ENCODE measurements at places on chromosomes 4 and X. TPM values are rescaled to one million over a fixed set of nuclear protein-coding genes. Genes with fewer than 3 reads are reported as not detected.

IL1RAPL1 gene
- total RNA-seq, result 0.26 TPM

TEX11 gene
- not detected for total RNA-seq

PCDH7 gene
- total RNA-seq, result 232 TPM

FHDC1 gene
- 0.88 TPM for total RNA-seq

L1CAM gene
- 4.3 TPM for total RNA-seq

TCEAL6 gene
- total RNA-seq, result 0.55 TPM

ATP1B4 gene
- not detected for total RNA-seq

RS1 gene
- total RNA-seq, result not detected

NXF3 gene
- total RNA-seq, result 1.7 TPM

INTU gene
- 13.6 TPM for total RNA-seq

PNMA3 gene
- 0.57 TPM for total RNA-seq

CBLL2 gene
- not detected for total RNA-seq

RHOXF2B gene
- not detected for total RNA-seq

DNAAF6 gene
- not detected for total RNA-seq

CHRDL1 gene
- 38.6 TPM for total RNA-seq

MAGEA1 gene
- not detected for total RNA-seq

TSPAN5 gene
- total RNA-seq, result 8.6 TPM

TIMM17B gene
- 26.2 TPM for total RNA-seq

ZGRF1 gene
- 6.3 TPM for total RNA-seq

TKTL1 gene
- total RNA-seq, result 0.23 TPM

SHISA3 gene
- 2.1 TPM for total RNA-seq

MMAA gene
- total RNA-seq, result 10.2 TPM

GSPT2 gene
- 7.7 TPM for total RNA-seq

TLR7 gene
- 6.4 TPM for total RNA-seq

MAMLD1 gene
- total RNA-seq, result 7.9 TPM

ZNF280C gene
- total RNA-seq, result 5.0 TPM

CYP2U1 gene
- total RNA-seq, result 13.8 TPM

RBM46 gene
- total RNA-seq, result not detected

PDS5A gene
- total RNA-seq, result 73.3 TPM

KLHL4 gene
- 1.2 TPM for total RNA-seq

UBE2A gene
- total RNA-seq, result 51.1 TPM
